ENCODE measurements at places on chromosomes 1 and 21. TPM values are rescaled to one million over a fixed set of nuclear protein-coding genes. Genes with fewer than 3 reads are reported as not detected.

THEM4 gene
- 8.8 TPM for total RNA-seq

CD1C gene
- total RNA-seq: not detected

HSPA6 gene
- total RNA-seq: 0.63 TPM

HOOK1 gene
- total RNA-seq: 26.1 TPM

- DNase-seq: no peak
Measured at GRCh38 chr1:164452549-164452948, 106.4 kb upstream of the PBX1 start.

DNA sequence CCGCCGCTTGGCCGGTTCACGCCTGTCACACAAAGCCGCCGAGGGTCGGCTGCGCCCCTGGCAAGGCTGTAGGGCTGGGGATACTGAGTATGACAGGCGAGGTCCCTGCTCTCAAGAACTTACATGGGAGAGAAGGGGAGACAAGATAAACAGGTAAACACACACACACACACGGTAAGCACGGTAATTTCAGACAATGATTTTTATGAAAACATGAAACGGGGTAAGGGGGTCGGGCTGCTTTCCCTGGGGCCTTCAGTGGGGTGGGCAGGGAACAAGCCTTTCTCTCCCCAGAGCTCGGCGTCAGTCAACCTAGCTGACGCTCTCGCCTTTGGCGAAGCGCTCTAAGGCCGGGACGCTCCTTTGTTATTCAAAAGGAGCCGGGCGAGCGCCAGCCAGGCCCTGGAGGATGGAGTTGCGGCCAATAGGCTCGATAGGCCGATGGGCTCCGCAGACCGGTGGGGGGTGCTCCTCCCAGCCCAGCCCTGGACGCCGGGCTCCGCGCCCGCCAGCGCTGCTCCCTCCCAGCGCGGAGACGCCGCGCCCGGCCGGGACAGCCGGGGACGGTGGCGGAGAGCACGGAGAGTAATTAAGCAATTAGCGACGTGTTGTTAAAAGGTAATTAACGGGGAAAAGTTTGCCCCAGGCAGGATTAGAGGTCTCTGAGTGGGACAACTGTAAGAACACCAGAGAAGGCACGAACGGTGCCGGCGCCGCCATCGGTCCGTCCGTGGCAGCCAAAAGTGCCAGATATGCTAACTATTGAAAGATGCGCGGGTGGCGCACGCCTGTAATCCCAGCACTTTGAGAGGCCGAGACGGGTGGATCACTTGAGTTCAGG, 950 bp upstream of the INKA2 start:
- DNase-seq: no peak

DNA sequence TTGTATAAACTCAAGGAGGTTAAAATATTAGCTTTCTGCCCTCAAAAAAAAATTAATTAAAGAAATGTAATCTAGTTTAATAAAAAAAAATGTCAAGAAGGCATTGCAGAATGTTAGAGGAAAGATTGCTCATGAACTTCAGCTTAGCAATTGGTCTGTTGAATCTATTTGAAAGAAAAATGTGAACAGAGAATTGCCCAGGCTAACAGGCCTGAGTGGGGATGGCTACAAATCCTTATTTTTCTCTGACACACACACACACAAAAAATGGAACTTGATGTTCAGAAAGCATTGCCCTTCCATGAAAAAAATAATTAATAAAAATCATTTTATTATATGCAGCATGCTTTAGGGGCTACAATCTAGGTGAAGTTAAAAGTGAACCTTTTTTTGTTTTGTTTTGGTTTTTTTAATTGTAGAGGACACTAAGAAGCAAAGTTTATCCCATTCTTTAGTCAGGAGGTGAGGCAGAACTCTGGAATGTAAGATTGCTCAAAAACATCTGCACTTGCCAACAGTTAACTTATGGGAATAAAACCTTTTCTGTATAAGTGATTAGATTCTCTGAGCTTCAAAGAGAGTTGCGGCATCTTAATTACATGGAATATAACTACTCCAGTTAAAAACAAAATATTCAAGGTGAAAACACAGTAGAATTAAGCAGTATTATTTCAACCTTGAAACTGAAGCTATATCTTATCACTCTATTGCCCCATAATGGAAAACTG, 658.5 kb upstream of the ADGRL2 start:
- no peak for DNase-seq

GRCh38 chr1:236176337-236177336, 34.3 kb downstream of the GPR137B start:
- no peak for DNase-seq

GRCh38 chr1:38013227-38013622, 691 bp downstream of the UTP11 start:
- DNase-seq: no peak

DNA sequence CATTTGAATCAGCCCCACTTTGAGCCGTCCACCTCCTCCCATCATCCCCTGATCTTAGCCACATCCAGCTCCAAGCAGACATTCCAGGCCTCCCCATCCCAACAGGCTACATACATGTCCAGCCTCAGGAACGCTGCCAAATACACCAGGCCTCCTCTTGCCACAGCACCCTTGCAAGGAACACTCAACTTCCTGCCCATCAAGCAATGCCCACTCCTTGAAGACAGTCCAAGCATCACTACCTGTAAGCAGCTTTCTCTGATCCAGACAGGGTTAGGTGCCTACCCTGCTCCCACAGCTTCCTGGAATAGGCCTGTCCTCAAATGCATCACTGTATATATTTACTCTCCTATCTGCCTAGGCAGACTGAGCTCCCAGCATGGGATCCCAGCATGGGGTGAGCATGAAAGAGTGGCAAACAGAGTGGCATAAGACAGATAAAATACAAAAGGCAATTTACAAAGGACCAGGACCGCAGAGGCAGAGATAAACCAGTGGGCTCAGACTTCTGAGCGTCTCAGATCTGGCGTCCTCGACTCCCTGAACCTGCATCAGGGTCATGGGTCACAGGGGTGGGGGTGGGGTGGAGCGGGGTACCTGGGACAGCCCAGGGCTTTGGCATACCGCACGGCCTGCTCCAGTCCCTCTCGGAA, 816 bp downstream of the HYI start:
- no peak for DNase-seq

DNA sequence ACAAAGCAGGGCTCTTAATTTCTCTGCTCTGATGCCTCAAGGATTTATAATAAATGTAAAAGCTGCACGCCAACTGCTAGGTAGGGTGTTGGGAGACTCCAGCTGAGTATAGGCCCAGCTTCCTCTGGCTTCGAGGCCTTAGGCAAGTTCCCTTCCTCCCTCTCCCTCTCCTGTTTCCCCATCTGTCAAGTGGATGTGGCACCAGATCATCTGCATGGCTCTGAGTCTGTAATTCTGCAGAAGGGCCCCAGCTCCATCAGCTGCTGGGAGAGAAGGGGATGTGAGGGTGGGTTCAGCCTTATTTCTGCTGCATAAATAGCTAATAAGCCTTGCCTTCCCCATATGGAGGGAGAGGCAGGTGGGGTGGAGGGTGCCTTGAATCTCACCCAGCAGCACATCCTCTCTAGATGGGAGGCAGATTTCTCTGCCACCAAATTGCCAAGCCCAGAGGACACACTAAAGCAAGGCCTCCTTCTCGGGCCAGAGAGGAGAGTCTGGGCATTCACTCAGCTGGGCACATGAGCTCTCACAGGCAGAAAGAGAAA, 3.8 kb downstream of the TRIM62 start:
- DNase-seq: no peak

- DNase-seq: no peak
Measured at GRCh38 chr1:81760477-81761097, 40.1 kb upstream of the ADGRL2 start.

DNA sequence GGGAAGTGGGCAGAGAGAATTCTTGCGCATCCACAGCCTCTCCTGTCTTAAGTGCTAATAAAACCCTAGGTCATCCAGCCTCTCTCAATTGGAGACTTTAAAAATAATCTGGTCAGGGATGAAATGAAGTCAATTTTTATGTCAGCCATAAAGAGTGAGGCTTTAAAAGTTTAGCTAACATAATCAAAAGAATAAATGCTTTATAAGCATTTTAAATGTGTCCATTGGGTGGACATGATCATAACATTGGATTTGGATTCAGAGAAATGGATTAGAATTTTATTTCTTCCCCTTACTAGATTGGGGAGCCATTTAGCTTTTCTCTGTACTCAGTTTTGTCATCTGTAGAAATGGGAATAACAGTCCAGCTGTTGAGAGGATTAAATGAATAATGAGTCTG, 55.5 kb downstream of the PGM1 start:
- no peak for DNase-seq

DNA sequence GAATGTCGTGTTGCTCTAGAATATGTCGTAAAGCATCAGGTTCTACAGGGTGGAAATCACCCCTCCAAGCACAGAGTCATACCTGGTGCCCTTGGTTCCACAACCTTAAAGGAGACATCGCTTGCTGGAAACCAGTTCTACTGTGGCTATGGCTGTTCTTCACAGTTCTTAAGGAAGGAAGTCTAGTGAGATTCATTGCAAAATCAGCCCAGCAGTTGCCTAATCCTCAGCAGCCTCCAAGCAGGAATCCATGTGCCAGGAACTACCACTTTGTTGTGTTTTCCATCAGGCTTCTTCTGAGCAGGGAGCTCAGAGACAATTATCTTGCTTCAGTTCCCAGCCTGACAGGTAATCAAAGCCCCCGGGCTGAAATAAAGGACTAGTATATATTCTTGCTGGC, 45.0 kb upstream of the SLC35F3 start:
- no peak for DNase-seq

- no peak for DNase-seq
Measured at GRCh38 chr1:183296782-183297181, 110.7 kb downstream of the LAMC2 start.

- DNase-seq: no peak
Measured at GRCh38 chr1:5936126-5936525, 56.1 kb downstream of the NPHP4 start.

DNA sequence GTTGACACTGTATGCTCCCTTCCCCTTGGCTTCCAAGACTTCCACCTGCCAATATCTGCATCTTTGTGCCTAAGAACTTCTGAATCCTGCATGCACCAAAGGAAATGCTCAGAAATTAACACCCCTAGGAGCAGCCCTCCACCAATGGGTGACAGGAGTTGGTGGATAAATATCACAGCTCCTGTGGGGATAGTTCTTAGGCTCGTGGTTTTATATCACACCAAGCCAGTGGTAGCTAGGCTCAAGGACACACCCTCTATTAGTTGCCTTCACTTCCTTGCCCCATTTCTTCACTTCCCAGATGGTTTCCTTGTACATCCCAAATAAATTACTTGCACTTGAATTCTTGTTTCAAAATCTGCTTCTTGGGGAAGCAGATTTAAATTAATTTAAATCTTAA, 16.9 kb upstream of the CDC14A start:
- DNase-seq: no peak

- DNase-seq: no peak
Measured at GRCh38 chr1:170252851-170253579, 107.3 kb downstream of the NTMT2 start.

GRCh38 chr1:19423130-19423529, 62.2 kb downstream of the CAPZB start:
- no peak for DNase-seq

GRCh38 chr1:211951856-211952255, 83.5 kb downstream of the INTS7 start:
- DNase-seq: no peak
